ENCODE measurements at places on chromosomes 7 and 10.

DNA sequence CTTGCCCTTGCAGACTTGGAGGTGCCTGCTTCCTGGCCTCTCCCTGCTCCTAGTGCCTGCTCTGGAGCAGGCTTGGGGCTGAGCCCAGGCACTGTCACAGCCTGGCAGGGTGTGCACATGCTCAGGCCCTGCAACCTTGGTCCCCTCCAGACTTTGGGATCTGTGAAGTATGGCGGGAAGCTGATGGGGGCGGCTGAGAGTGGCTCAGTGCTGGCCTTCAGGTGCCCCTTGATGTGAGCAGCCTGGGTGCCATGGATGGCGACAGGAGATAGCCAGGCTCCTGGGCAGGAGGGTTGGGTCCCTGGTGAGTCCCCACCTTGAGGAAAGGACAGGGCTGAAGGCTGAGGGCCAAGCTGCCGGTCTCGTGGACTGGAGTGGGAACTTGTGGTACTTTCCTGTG lies 700.4 kb upstream of the KCND2 start:
- DNase-seq, result no peak

DNA sequence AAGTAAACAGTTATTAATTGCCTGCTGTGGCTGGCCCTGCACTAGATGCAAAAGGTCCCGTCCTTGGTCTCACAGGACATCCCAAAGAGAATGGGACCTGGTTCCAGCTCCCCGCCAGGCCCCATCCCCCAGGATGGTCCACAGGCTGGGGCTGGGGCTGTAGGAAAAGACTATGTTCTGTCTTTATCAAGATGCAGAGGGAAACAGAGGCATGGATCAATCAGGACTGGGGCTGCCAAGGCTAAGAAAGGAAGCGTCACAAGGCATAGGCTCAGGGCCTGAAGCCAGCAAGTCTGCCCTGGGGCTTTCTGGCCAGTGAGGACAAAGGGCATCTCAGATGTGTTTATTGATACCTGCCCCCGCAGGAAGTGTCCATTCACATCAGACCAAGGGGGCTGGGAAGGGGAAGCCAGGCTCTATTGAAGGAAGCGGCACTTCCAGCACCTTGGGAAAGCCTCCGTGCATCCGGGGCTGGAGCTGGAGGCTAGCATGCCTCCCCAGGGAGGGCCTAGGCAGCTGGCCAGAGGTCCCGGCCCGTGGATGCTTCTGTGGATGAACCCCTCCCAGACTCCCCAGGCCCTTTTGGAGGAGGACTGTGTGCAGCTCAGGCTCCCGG lies 5.8 kb downstream of the VSIR start:
- peak; percentile 23 for DNase-seq

- DNase-seq, result no peak
Observed at GRCh38 chr7:51186531-51186930, 130.1 kb downstream of the COBL start.

DNA sequence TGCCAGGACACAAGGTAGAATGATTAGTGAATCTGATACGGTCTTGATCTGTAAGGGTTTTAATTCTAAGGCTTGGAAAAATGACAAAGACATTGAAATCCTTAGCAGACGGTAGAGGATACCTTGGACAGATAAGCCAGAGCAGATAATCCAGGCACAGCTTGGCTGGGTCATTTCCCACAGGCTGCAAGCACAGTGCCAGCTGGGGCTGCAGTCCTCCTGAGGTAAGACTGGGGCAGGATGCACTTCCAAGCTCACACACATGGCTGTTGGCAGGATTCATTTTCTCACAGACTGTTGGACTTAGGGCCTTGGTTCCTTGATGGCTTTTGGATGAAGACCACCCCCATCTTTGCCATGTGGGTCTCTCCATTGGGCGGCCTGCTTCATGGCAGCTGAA lies 63.2 kb upstream of the BMPER start:
- DNase-seq, result no peak

DNA sequence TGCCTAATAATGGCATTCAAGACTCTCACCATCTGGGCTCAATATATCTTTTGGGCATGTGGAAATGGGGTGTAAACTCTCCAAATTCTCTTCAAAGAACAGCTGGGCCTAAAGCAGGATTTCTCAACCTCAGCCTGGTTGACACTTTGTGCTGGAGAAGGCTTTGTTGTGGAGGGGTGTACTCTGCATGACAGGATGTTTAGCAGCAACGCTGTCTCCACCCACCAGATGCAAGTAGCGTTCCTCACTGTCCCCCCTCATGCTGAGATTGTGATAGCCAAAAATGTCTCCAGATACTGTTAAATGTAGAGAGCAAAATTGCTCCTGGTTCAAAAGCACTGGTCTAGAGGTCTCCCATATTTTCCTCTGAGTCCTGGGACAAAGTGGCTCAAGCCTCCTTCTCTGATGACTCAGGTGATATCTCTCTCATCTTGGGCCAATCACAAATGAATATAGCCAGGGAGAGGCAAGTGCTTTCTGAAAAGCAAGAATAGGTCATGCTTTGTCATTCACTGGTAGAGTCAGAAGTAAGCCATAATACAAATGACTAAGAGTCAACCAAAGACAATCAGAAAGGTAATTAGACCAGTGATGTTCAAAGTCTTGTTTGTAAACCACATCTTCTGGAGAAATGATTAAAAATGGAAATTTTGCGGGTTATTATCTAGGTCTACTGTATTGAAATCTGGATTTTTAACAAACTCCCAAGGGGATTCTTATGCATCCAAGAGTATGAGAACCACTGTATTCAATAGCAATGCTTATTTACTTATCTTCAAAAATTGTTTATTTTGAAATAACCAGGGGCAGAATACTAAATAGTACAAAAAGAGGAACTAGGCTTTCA lies 330.8 kb downstream of the PTEN start:
- peak; percentile 26 for DNase-seq

DNA sequence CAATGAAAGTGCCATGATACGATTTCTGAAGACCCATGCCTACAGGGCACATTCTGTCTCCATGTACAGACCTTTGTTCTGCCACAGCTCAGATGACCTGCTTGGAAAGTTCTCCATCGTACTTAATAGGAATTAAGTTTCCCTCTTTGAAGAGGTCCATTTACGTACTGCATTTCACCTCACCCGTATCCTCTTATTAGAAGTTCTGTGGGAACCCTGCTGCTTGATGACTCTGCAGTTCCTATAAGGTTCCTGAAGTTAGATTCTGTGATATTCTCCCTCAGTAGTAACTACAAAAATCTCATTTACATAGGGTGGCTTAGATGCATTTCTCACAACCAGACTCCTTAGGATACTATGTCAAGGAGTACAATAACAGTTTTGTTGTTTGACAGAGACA lies 50.9 kb downstream of the MINDY3 start:
- DNase-seq, result no peak

DNA sequence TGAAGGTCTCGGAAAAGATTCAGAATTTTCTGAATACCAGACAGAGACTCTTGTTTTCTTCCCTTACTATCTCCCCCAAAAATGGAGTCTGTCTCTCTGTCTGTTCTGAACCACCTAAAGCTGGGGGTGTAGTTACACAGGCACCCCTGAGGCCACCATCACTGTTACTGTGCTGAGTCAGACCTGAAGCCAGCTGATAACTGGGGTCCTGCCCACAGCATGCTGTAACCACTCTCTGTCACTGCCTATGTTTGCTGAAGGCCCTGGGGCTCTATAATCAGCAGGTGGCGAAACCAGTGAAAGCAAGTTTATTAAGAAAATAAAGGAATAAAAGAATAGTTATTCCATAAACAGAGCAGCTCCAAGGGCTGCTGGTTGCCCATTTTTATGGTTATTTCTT lies 575.2 kb upstream of the POT1 start:
- no peak for DNase-seq

- DNase-seq, result no peak
Observed at GRCh38 chr7:156944876-156945275, 4.6 kb upstream of the NOM1 start.

DNA sequence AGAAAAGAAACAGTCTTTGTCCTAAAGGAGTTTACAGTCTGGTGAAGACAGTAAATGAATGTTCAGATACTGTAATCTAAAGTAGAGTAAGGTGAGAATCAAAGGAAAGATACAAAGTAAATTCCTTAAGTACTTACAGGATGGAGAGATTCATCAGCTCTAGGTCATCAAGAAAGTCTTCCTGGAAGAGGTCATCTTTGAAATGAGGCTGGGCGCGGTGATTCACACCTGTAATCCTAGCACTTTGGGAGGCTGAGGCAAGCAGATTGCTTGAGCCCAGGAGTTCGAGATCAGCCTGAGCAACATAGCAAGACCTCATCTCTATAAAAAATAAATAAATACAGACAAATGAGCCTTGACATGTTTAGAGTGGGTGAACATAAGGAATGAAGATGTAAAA lies 18.3 kb downstream of the FHIP2A start:
- no peak for DNase-seq

DNA sequence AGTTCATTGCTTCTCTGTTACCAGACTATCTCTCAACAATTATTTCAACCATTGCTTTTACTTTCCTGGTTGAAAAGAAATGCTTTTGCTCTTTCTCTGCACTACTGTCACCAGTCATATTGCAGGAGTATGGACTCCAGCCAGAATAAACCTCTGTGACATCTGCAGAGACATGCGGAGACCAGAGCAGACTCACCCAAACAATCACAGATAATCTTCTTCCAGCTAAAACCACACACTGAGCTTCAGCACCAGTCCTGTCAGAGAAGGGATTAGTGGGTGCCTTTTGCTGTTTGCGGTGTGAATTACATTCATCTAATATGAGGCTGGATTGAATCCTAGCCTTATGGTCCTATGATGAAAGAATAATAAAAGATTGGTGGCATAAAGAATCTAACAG lies 258.6 kb downstream of the CNTNAP2 start:
- DNase-seq, result peak; percentile 57

Measured in fibroblast of skin of right biceps (primary cell).